ENCODE measurements at places on chromosomes 4 and X.

- DNase-seq = no peak
These were observed 18.9 kb upstream of the PCDH10 start for GRCh38 chr4:133130171-133130570.

- no peak for DNase-seq
These were observed 419.4 kb downstream of the ADGRL3 start for GRCh38 chr4:61619528-61619927.

DNA sequence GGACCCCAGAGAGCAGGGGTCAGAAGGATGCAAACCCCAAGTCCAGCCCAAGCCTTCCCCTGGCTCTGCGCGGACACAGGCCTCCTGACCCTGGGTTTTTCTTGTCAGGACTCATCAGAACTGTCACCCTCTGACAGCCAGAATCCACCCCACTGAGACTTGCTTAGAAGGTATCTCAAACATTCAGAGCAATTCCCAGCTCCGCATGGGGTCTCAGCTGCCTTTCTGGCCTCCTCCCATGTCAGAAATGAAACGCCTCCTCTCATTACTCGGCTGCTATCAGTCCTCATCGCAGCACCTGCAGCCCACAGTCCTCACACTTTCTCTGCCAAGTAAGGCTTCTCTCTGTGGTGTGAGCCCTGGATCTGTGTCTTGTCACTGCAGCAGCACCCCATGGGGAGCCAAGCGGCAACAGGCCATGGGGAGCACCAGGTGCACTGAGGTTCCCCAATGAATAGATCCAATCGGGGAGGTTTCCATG is 97.8 kb downstream of the WFS1 start:
- DNase-seq = no peak

GRCh38 chrX:21655901-21656586 is 2.1 kb downstream of the KLHL34 start:
- DNase-seq = no peak

GRCh38 chrX:128035318-128035717 is 16.9 kb downstream of the ACTRT1 start:
- DNase-seq = no peak

- no peak for DNase-seq
These were observed 5.4 kb downstream of the HTRA3 start for GRCh38 chr4:8274765-8275547.

DNA sequence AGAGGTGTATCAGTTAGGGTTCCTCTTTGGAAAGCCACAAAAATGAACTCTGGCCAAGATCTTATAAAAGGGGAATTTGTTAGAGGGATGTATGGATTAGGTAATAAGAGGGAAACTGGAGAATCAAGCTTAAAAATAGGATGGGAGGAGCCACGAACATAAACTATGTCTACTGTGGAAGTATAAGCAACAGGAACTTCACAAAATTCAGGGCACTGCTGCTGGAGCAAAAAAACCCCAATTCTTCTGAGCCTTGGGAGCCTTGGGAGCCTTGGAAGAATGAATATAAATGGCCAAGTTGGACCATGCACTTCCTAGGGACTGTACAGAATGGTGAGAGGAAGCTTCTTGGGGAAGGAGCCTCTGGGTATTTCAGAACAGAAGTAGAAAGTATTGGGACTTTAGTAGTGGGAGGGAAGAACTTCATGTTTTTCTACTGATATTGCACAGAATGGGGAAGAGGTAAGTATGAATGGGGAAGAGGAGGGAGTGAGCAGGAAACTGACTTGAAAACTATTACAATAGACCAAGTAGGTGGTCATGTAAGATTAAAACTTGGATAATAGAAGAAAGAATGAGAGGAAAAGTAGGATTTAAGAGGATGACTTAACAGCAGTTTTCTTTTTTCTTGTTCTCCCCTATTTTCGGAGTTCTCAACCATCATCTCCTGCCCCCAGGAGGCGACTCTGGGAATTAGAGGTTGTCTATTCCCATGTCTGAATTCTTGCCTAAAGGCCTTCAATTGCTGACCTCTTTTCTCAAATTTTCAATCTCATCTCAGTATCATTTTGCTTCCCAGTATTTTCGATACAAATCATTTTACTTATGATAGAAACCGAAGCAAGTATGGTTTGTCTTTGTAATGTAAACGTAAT is 44.4 kb upstream of the TAPT1 start:
- DNase-seq = no peak

- DNase-seq = peak; percentile 39
These were observed 443.3 kb downstream of the GBA3 start for GRCh38 chr4:23135792-23136645.

GRCh38 chrX:52870046-52870445 is 2.2 kb upstream of the XAGE3 start:
- DNase-seq = no peak

Measured in NCI-H1048 (cell line).